Activated naive CD4-positive, alpha-beta T cell treated with anti-CD3 and anti-CD28 coated beads for 36 hours (primary cell): ENCODE measurements at places on chromosomes 1 and 21.

DNA sequence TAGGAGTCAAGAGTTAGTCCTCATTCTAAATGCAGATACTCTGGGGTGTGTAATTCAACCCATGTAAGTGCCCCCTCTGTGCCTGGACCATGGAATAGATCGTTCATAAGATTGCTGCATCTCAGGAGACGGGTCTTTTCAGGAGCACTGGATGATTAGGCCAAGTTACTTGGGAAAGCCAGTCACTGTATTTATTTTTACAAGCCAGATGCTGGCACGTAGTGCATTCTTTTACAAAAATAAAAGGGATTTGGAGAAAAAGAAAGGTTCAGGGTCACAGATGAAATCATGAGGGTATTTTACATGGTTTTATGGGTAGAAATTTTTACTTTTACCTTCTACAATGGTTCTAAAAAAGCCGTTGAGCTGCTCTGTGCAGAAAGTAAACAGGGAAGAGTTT lies 102.6 kb upstream of the UBE2U start:
- DNase-seq, result no peak

DNA sequence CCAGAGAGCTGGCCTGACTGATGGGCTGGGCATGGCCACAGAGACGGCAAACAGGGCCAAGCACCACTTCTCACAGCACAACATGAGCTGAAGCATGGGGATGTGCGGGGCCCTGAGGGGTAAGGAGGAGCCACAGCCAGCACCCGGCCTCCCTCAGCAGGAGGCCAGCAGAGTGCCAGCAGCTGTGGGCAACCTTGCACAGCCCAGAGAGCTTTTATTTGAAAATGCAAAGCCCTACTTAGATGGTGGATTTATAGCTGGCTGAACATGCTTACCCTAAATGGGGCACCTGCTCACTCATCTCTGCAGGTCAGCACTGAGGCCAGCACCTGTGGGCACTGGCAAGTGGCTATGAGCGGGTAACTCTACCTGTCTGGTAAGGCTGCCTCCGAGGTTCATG lies 44.1 kb downstream of the SLC66A1 start:
- no peak for DNase-seq

DNA sequence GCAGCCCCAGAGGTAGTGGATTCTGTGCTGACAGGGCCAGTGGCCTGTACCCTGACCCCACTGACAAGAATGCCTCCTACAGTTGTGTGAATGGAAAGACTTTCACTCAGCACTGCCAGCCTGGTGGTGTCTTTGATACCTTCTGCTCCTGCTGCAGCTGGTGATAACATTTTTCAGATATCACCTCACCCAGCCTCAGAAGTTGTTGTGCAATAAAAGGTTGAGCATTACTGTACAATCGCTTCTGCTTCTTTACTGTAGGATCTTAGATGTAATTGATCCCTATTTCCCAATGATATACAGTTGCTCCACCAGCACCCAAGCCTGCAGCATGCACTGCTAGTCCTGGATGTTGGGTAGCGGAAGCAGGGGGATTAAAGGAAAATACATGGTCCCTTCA lies 4.8 kb upstream of the CHIA start:
- DNase-seq, result no peak

DNA sequence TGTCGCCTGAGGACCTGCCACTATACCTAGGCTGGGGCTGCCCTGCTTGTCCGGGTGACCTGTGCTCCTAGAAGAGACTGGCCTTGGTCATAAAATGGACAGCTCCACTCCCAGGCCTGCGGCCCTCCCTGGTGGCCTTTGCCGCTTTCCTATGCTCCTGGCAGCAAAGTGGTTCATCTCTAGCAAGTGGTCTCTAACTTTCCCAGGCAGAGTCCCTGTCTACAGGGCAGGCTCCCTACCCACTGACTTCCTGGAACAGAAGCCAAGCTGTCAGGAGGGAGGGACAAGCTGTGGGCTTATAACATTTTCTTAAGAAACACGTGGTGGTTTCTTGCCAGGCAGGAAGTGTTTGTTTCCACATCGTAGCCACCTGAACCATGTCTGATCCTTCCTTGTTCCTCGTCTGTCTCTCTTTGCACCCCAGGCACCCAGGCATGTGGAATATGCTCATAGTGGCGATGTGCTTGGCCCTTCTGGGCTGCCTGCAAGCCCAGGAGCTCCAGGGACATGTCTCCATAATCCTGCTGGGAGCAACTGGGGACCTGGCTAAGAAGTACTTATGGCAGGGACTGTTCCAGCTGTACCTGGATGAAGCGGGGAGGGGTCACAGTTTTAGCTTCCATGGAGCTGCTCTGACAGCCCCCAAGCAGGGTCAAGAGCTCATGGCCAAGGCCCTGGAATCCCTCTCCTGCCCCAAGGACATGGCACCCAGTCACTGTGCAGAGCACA lies 10.1 kb downstream of the H6PD start:
- no peak for DNase-seq

- DNase-seq, result no peak
Measured at GRCh38 chr1:8693107-8693506, 124.3 kb downstream of the RERE start.

DNA sequence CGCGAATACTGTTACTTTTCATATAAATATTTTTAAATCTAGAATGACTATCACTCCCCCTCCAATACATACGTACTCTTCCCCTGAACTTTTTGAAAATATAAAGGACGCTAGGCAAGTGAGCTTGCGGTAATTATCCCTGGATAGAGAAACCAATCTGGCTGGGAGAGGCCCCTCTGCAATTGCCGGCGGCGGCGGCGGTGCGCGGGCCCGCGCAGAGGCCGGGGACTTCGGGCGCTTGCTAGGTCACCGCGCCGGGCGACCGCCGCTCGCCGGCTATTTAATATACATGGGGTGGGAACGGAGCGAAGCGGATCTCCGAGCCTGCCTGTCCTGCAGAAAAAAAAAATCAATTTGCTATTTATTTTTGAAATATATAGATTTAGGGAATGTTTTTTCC lies 416.3 kb upstream of the ESRRG start:
- DNase-seq, result no peak

DNA sequence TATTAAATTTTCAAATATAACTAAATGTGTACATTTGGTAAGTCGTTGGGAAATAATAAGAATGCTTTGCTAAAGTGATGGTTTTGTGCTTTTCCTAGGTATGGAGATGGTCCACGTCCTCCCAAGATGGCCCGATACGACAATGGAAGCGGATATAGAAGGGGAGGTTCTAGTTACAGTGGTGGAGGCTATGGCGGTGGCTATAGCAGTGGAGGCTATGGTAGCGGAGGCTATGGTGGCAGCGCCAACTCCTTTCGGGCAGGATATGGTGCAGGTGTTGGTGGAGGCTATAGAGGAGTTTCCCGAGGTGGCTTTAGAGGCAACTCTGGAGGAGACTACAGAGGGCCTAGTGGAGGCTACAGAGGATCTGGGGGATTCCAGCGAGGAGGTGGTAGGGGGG lies 47.8 kb downstream of the DHX9 start:
- no peak for DNase-seq

GRCh38 chr1:70034403-70034802 lies 171.0 kb downstream of the LRRC40 start:
- no peak for DNase-seq

GRCh38 chr1:54453022-54453421 lies 46.8 kb upstream of the SSBP3 start:
- DNase-seq, result no peak

DNA sequence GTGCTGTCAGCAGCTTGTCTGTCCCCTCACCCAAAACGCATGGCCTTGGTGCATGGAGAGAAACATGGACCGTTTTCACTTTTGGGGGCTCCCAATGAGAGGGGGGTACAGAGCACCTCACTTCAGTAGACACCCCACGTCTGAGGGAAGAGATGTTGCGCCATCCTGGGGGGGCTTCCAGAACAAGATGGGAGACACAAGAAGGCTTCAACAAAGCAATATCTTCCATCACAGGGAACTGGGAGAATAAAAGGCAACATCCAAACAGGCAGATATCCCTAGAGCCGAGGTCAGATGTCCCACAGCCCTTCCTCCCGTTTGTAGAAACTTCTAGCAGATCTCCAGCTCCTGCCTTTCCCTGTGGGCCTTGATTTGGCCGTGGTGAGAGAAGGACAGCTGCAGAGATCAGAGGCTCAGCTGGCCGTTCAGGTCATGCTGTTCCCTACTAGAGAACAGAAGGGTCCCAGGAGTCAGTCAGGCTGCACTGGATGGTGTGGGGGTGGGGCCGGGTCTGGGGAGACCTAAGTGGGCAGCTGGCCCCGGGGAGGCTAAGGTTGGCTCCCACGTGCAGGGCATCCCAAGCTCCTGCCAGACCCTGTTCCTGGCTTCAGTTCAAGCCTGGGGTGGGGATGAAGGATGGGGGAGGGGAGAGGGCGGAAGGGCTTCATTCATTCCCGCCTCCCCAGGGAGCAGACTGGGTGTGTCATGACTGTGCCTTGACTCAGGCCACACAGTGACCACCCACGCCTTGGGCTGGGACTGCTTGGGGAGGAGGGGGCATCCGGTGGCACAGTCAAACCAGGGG lies 4.4 kb downstream of the PLOD1 start:
- DNase-seq, result no peak

DNA sequence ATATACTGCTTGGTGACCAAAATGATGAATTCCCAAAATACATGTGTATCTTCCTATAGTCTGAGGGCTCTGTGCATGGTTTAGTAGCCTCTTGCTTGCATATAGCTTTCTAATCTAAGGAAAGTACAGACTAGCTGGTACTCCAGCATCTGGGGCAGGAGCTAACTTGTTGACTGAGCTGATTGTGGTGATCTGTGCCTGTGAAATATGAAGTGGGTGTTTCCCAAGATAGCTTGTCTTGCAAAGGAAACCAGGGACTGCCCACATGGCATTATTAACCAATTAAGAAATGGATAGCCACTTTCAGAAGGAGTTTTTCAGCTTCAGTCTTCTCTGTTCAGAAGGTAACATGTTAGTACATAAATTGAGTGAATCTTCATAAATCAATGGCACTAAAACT lies 219.8 kb downstream of the NEGR1 start:
- no peak for DNase-seq

- peak; percentile 46 for DNase-seq
Measured at GRCh38 chr1:235998812-235999211, 66.1 kb downstream of the NID1 start.

DNA sequence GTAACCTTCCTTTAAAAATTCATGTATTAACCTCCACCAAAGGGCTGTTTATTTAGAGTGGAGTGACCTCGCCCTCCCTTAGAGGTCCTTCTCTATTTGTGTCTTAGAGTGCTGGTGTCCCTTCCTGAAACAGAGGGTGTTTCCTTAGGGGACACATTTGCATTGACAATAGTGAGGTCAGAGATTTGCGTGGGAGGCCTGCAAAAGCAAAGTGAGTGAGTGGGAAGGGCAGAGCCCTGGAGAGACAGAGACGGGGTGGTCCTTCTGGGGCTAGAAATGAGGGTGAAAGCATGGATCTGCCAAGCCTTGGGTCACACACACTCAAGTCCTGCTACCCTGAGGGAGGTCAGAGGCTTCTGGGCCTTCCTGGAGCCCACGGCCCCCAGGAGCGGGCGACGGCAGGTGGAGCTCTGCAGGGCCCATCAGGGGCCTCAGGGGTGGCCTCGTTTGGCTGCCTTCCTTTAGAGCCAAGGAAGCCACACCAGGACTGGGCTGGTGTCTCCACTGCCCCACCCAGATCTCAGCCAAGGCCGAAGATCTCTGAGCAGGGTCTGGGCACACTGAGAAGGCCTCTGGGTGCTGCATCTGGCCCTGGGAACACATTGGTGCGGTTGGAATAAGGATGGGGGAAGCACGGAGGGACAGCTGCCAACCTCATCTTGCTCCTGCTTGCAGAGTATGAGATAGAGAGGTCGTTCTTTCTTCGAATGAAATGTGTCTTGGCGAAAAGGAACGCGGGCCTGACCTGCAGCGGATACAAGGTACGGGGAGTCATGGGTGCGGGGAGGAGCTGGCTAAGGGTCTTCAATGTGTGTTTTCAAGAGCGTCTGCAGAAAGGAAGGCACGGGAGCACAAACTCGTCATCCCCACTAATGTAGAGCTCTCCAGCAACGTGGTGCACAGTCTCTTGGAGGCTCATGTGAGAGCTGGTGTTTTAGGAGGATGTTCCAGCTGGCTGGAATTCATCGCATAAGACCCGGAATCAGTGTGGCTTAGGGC lies 23.8 kb downstream of the SIM2 start:
- no peak for DNase-seq

- peak; percentile 49 for DNase-seq
Measured at GRCh38 chr1:174968750-174969244, 30.9 kb upstream of the CACYBP start.

- no peak for DNase-seq
Measured at GRCh38 chr1:119865627-119866026, 30.7 kb downstream of the ADAM30 start.

DNA sequence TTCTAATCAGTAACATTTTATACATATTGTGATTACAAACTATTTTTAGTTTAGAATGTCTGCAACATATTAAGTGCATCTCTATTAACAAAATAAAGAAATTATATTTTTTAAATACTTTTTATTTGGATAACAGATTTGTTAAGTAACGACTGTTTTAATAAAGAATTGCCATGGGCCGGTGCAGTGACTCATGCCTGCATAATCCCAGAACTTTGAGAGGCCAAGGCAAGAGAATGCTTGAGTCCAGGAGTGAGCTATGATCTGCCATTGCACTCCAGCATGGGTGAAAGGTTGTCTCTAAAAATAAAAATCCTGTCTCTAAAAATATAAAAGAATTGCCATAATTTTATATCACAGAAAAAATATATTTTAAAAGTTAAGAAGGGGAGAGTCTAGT lies 4.1 kb downstream of the LRRIQ3 start:
- no peak for DNase-seq

DNA sequence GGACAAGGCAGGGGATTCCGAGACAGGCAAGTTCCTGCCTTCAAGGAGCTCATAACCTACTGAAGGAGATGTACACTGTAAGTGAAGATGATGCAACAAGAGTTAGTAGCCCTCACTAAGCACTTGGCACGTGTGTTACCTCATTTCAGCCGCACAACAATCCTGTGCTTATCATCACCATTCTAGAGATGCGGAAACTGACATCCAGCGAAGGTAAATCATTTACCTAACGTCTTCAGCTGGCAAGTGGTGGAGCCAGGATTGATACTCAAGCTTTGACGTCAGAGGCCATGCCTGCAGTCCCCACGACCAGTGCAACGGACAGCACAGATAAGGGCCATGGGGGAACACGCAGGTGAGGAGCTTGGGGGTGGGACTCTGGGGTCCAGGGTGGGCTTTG lies 2.9 kb upstream of the UBXN10 start:
- no peak for DNase-seq

- no peak for DNase-seq
Measured at GRCh38 chr1:15786581-15786980, 20.9 kb downstream of the UQCRHL start.

DNA sequence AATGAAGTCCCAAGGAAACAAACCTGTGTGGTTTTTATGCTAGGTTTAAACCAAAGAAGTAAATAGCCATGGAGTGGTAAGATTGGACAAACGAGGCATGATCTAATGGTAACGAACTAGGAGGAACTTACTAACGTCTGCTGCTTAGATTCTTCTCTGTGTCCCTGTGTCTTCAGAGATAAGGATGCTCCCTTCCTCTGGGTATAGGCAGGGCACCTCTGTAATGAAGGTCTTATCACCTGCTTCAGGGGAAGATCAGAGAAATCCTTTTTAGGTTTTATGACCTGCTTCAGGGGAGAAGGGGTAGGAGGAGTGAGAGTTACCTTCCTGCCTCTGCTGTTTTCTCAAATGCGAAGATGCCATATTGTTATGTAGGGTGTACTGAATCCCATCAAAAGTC lies 214.9 kb upstream of the L1TD1 start:
- DNase-seq, result no peak
